ENCODE measurements at places on chromosomes 1 and 21.

- peak; percentile 94 for DNase-seq
Measured at GRCh38 chr1:67735806-67736627, 51.0 kb downstream of the GADD45A start.

DNA sequence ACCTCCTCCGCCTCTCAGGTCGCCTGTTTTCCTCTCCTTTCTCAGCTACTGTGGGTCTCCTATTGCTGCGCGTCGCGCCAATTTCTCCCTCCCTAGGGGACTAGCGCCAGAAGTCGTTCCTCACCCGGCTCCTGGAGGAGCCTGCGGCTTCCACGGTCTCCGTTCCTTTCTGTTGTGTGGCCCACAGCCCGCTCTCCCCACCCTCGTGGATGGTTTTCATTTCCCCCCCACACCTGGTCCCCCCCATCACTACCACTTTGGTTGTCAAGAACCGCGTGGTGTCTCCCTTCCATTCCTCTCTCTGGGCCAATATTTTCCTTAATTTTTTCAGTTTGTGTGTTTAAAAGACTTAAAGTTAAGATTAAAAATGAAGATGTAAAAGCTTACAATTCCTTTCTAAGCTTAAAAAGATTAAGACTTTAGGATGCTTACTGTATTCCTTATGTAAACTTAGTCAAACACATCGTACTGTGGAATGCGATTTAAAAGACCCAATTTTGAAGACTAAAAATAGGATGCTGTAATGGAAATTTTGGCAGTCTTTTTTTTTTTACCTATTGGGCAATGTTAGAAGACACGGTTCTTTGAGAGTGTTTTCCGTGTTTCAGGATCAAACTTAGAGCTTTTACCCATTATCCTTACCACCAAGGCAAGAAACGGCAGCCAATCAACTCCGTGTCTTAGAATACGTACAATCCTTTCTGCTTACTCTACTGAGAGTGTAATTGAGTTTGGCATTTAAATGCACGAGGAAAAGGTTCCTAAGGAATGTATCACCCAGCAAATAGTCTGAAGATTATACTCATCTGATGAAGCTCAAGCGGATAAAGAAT is 773 bp downstream of the CNST start:
- peak; percentile 56 for DNase-seq

- DNase-seq = no peak
Measured at GRCh38 chr1:58885998-58886397, 102.2 kb upstream of the JUN start.

DNA sequence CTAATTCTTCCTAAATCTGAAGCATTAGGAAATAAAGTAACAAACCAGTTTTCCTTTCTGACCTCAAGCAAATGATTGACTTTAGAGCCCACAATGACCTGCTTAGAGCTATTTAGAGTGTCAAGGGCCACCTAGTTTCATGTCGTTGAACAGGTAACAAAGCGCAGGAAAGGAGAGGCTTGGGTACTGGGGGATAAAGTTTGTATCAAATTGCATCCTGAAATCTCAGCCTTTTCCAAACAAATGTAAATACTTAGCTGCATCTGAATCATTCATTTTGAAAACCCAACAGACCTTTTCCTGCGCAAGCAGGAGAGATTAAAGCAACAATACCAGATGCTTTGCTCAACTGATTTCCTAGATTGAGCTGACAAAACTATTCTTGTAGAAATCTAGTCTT is 121.2 kb downstream of the NRIP1 start:
- no peak for DNase-seq

- DNase-seq = no peak
Measured at GRCh38 chr1:153742411-153743142, 14.7 kb downstream of the INTS3 start.

DNA sequence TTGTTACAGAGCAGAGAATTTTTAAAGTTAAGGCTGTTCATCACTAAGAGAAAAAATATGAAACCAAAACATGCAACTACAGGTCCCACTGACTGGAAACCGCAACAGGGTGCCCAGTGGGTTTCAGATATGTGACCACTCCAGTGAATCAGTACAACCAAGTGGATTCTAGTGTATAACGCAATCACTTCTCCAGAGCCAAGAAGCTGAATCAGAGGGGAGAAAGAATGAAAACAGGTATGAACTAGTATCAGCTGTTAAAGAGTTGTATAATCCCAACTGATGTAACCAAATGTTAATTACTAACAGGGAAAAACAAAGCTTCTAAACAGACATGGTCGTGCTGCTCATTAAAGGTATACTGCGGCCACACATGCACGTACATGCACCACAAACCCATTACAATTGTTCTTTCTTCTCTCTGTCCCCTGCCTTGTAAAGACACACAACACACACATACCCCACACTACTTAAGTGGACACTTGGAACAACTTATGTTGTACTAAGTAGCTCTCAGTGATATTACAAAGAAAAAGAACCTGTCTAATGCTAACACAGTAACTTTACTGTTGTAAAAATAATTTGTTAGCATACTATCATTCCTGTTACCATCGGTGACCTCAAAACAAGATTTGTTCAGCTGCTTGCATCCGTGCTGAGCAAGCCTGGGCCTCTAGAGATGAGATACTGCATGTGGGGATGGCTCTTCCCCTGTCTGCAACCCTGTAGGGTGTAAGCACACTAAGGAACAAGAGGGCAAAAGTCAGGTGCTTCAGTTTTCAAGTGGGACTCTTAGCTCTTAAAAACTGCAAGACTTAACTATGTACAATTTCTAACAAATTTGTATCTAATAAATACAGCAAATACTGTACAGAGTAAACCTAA is 74.2 kb downstream of the PTPN14 start:
- DNase-seq = peak; percentile 95

GRCh38 chr1:178273707-178274410 is 180.0 kb downstream of the RASAL2 start:
- no peak for DNase-seq

DNA sequence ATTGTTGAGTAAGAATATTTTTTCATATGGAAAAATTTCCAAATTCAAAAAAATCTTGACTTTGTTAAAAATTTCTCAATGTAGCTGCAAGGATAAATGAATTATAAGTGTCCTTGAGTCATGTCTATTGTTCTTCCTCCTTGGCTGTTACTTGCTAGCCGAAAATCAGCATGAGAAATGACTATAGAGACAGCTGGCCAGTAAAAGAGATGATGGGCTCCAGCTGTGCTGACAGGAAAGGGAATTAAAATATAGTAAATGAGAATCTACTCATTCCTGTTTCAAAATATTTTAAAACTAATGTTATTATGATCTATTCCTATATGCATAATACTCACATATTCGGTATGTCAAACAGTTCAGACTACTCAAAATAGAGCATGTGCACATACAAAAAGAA is 1292.6 kb downstream of the BRINP3 start:
- no peak for DNase-seq

DNA sequence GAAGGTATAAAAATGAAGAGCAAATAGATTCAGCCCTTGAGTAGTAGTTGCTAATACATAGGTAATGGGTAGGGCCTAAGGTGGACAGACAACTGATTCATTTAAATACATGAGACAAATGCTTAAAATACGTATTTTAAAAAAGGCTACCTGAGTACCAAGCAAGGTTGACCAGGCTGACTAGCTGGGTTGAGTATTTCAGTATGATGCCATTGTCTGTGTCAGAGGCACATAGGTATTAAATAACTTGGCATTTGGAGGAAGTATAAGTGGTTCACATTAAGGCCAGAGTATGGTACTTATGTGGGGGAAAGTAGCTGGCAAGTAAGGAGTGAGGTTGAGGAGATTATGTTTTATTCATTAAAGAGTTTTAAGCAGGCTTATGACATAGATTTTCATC is 19.4 kb downstream of the NEK7 start:
- no peak for DNase-seq

GRCh38 chr1:145997016-145997717 is 788 bp upstream of the TXNIP start:
- DNase-seq = no peak

DNA sequence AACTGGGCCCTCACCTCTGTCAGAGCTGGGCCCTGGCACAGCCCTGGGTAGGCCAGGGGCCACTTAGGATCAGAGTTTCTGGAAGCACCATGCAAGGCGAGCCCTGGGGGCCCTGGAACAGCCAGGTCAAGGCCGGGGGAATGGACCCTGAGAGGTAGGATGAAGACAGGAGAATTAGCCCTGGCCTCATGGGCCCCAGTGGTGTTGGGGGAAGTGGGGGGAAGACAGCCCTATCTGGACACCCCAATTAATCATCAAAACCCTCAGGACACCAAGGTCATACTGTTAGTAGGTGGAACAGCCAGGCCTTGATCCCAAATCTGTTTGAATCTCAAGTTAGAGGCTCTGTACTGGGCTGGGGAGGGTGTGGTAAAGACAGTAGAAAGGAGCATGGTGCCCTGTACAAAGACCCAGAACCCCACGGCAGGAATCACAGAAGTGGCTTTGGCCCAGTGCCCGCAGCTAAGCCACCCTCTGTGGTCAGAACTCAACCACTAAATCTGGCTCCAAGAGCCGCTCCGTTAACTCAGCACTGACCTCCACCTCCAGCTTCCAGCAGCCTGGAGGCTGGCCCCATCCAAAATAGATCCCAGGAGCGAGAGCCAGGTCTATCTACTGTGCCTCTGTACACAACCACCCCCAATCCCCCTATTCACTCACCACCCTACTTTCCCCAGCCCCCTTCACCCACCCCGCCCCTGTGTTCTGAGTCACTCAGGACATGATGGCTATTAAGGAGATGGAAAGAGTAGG is 14.0 kb upstream of the TRIM63 start:
- DNase-seq = no peak

- DNase-seq = no peak
Measured at GRCh38 chr1:172325531-172325930, 95.0 kb upstream of the C1orf105 start.

DNA sequence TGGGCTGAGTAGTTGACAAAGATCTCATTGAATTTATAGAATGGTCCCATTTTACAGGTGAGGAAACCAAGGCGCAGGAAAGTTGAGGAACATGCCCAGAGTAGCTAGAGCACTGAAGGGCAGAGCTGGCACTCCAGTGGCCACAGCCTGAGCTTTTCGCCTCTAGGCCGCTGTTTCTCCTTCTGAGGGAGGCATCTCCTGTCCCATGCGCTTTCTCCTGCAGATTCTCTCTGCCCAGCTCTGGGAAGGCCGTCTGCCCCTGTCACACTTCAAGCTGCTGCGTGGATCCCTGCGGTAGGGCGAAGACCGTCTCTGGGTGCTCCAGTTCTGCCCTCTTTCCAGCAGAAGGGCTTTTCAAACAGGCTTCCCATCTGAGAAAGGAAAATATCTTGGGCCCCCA is 159.9 kb downstream of the ACTL8 start:
- no peak for DNase-seq

DNA sequence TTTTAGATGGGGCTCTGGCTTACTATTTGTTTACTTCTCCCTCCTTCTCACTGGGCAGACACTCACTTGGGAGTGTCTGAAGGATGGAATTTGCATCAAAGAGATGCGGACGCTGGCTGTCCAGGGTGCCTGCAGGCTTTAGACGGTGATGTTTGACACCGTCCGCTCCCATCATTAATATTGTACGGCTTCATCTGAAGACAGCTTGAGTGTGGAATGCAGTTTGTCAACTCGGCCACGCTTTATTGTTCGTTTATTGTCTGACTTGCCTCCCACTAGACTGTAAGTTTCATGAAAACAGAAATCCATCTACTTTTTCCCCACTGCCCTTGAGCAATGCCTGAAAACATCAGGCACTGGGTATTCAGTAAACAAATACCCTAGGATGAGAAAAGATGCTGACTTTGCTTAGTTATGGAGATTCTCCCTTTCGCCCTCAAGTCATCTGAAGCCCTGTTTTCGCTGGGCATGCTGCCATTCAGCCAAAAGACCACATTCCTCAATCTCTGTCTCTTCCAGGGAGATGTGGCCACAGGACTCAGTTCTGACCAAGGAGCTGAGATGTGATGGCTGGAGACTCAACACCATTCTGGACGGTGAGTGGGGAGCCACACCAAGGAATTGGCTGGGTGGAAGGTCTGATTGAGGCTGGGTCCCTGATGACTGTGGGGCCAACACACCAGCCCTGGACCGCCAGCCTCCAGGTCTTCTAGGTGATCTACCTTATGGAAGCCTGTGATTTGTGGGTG is 87.6 kb downstream of the BCAR3 start:
- no peak for DNase-seq

DNA sequence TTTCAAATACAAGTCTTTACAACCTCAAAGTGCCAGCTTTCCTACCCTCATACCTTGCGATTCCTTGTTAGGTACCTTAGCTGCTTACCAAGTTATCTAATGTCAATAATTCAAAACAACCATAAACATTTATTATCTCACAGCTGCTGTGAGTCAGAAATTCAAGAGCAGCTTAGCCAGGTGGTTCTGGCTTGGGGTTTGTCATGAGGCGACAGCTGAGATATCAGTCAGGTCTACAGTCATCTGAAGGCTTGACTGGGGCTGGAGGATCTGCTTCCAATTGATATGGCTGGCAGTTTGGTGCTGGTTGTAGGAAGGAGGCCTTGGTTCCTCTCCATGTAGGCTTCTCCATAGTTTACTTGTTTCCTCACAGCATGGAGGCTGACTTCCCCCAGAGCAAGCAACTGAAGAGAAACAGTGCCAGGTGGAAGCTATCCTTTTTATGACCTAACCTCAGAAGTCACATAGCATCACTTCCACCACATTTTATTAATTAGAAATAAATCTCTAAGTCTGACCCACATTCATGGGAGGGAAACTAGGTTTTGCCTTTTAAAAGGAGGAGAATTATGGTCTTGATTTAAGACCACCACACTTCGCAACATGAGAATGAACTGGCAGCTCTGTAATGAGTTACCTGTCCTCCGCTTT is 103.3 kb upstream of the FGGY start:
- DNase-seq = no peak

DNA sequence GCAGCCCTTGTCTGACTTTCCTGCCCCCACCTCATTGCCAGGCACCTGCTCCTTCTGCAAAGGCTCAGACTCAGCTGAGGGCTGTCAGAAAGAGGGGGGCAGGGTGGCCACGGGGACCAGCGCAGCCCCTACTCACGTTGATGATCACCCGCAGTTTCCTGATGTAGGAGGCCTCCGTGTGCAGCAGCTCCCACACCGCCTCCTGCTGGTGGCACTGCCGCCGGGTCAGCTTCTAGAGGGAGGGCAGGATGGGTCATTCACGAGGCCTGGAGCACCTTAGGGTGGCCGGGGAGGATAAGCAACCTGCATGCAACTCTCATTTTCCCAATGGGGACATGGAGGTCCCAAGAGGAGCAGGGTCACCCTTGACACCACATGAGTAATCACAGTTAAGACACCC is 6.4 kb upstream of the TNFRSF25 start:
- DNase-seq = no peak

- no peak for DNase-seq
Measured at GRCh38 chr1:114090738-114091505, 62.7 kb downstream of the SYT6 start.

Data from GM04504 (cell line).